ENCODE measurements at places on chromosomes 4 and X.
A peak's percentile ranks its signal among the peaks of the same experiment; 100 is the strongest.

DNA sequence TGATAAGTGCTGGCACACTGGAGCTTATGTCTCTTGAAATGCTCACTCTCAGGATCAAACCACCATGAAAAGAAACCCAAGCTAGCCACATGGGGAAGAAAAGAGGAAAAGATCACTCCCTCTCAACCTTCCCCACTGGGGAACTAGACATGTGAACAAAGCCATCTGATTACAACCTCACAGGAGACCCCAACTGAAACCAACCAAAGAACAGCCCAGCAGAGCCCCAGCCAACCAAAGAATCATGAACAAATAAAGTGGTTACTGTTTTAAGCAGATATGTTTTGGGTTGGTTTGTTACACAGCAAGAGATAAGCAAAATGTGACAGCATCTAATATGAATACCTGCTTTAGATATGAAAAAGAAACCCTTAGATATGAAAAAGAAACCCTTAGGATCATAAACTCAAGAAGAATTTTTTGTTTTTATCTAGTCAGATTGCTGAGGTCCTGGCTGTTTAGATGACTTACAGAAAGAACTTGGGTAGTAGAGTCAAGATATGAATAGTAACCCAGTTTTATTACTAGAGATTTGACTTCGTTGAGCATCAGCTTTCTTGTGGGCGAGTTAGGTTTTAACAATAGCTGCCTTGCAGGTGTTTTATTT, 23.7 kb upstream of the TLR7 start:
- no peak for DNase-seq

GRCh38 chrX:97968376-97969163, 1084.9 kb downstream of the RPA4 start:
- no peak for DNase-seq

- peak; percentile 31 for DNase-seq
These were observed 157.5 kb upstream of the SLC4A4 start for GRCh38 chr4:71181332-71181731.

DNA sequence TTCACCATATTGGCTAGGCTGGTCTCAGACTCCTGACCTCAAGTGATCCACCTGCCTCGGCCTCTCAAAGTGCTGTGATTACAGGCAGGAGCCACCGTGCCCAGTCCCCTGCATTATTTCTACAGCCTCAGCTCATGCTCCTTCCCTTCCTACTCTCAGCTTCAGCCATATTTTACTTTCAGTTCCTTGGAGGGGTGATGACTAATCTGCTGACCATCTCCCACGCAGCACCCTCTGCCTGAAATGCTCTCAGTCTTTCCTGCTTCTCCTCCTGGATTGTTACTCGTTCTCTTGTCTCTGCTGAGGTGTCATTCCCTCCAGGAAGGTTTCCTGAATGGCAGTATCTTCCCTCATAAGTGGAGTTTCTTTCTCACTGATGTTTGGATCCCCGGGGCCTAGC, 63.3 kb downstream of the MOSPD2 start:
- peak; percentile 84 for DNase-seq

- no peak for DNase-seq
These were observed 11.7 kb upstream of the ABLIM2 start for GRCh38 chr4:8170341-8170740.

GRCh38 chr4:89022426-89023128, 34.4 kb downstream of the FAM13A start:
- no peak for DNase-seq

- DNase-seq: peak; percentile 41
These were observed 33.9 kb downstream of the CASK start for GRCh38 chrX:41889317-41890025.

DNA sequence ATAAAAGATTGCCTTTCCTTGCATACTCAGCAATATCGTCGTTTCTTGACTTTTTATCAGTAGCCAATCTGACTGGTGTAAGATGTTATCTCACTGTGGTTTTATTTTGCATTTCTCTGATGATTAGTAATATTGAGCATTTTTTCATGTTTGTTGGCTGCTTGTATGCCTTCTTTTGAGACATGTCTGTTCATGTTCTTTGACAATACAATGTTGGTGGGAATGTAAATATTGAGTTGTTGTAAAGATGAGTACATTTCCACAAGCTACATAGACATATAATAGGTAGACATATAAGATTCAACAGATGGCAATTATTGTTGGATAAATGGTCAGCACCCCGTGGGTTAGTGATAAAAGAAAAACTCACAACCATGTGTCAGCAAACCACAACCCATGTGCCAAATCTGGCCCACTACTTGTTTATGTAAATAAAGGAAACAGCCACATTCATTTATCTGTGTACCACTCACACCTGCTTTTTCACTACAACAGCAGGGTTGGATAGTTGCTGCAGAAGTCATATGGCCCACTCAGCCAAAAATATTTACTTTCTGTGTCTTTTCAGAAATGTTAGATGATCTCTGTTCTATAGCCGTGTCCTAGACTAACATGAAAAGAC, 153.1 kb upstream of the VCX start:
- no peak for DNase-seq

DNA sequence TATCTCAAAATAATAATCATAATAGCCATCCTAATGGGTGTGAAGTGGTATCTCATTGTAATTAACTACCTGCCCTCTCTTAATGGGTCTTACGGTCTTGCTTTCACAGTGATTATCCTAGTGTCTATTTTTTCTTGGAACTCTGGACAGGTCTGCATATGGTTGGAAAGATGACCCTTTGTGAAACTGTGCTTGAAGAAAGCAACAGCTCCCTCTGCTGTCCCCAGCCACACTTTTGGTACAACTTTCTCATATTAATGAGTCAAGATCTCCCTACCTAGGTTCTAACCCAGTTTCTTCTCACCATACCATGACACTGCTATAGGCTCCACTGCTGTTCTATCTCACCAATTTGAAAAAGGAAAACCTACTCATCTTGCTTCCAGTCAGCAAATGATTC, 2.4 kb downstream of the TFDP3 start:
- DNase-seq: peak; percentile 31

DNA sequence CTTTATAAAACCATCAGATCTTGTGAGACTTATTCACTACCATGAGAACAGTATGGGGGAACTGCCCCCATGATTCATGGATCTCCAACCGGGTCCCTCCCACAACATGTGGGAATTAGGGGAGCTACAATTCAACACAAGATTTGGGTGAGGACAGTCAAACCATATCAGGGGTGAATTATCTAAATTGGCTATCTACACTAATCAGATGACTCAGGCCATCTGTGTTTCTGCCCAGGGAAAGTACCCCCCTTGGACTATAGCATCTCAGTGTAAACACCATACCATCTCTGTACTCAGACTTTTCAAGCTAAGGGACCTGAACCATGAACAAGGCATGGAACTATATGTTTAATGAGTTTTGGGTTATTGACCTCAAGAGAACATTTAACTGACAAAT, 76.8 kb downstream of the LNX1 start:
- DNase-seq: no peak

DNA sequence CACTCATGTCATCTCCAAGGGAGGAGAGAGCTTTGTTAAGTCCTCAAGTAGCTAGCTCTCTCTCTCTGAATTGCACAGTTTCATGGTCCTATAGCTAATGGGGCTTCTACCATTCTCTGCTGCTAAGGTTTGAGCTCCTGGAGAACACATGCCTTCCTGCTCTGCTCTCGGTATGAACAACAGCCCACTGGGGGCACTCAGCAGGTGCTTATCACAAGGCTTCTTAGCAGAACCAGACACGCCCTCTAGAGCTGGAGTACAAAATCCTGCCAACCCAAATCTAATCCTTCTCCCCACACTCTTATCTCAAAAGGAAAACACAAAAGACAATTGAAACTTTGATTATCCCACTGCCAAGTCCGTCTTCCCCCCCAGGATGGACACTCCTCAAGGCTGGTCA, 176.5 kb downstream of the HS3ST1 start:
- DNase-seq: no peak

DNA sequence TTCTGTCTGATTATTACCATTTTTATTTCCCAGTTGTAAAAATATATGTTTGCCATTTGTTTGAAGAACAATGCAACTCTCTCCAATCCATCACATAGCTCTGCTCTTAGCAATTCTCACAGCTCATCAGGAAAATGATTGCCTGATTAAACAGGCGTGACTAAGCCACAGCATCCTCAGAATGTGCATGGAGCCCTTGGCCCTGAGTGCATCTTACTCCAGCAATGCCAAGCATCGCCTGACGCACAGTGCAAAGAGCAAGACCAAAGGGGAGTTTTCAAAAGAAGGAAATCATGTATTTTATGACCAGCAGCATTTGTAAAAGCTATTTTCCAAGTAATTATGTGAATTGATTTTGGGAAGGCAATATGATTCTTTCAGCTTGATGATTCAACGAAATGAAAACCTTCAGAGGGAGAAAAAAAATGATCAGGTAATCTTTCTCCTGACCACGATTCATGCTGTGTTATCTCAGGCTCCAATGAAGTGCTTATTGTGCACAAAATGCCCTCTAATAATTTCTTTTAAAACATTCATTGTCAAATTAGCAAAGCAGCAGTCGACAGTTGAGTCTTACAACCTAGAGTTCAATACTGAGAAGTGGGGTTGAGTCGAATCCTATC, 138.0 kb upstream of the FAM9B start:
- peak; percentile 77 for DNase-seq

- peak; percentile 45 for DNase-seq
These were observed 614 bp downstream of the BEX3 start for GRCh38 chrX:103376979-103377324.

DNA sequence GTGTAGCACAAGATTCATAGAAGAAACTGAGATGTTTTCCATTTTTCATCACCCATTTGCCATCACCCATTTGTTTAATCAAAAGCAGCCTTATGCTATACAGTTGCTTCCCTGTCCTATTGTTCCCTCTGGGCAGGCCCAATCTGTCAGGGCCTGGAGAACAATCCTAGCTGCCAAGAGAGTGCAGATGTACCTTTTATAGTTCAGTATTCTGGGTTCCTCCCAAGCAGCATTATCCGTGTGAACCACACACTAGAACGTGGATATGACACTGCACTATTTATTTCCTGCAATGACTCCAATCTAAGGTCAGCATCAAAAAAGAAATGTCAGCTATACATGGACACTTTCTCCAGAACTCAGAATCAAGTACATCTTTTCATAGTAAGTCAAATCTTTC, 269.0 kb downstream of the ADGRA3 start:
- DNase-seq: no peak

GRCh38 chrX:71251466-71251973, 2.4 kb downstream of the ZMYM3 start:
- no peak for DNase-seq

- DNase-seq: no peak
These were observed 524.3 kb upstream of the GALNTL6 start for GRCh38 chr4:171288816-171289432.

GRCh38 chr4:10730019-10730418, 45.5 kb upstream of the CLNK start:
- no peak for DNase-seq

DNA sequence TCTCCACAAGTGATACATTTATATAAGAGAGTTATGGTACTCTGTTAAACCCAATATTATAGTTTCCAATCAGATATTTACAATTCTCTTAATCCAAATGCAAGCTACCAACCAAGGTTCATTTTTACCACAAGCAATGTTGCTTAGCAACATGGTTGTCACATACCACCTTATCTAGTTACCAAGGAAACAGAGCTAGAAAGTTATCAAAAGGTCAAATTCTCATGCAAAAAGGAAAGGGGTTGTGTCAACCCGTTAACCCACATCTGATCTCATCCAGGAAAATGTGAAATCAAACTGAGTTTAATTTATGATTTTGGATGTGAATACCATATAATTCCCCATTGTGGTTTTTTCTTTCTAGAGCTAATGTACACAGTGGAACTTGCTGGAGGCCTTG, 274.1 kb upstream of the MAGEB2 start:
- DNase-seq: no peak

GRCh38 chrX:154043003-154043763, 23.5 kb upstream of the IRAK1 start:
- DNase-seq: peak; percentile 87

GRCh38 chr4:32697281-32697814, 1977.2 kb downstream of the PCDH7 start:
- DNase-seq: no peak

DNA sequence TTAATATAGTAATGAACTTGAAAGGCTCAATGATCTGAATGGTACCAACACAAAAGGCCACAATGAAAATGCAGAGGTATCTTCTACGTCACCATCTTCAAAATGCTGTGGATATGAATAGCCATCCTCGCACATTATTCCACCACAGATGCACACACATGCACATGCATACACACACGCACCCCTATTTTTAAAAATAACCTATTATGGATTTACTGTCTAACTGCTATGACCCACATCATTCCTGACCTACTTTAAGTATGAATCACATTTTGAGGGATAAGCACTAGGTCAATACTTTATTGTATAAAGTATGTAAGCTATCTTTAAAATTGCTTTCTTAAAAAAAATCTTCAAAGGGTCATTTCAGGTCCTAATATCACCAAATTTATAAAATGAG, 24.4 kb upstream of the CORIN start:
- DNase-seq: peak; percentile 58

GRCh38 chr4:108052558-108053120, 63.0 kb downstream of the HADH start:
- no peak for DNase-seq

DNA sequence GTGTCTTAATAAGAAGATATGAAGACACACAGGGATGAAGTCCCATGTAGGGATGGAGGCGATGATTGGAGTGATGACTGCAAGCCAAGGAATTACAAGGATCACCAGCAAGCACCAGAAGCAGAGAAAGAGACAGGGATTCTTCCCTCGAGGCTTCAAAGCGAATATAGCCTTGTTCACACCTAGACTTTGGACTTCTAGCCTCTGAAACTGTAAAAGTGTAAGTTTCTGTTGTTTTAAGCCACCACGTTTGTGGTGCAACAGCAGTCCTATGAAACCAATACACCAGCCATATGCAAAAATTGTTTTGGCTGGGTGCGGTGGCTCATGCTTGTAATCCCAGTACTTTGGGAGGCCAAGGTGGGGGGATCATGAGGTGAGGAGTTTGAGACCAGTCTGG, 9.8 kb upstream of the PDS5A start:
- DNase-seq: no peak

- peak; percentile 86 for DNase-seq
These were observed 10.5 kb upstream of the ZCCHC13 start for GRCh38 chrX:74293343-74293946.

- peak; percentile 27 for DNase-seq
These were observed 2.9 kb downstream of the EDA start for GRCh38 chrX:69618803-69619202.

- DNase-seq: no peak
These were observed 24.4 kb downstream of the BLOC1S4 start for GRCh38 chr4:6740347-6740746.

DNA sequence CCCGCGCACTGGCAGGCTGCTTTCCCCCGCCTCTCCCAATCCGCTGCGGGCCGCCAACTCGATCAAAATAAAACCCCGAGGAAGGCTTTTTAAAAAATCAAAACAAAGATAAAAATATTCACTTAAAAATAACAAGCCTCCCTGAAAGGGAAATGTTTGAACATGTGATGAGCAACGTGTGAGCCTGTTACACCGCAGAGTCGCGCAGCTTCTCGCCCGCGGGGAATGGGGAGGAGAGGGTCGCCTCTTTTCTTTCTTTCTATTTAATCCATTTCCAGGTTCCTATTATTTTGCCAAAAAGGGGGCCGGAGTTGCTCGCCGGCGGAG, 326.0 kb upstream of the F9 start:
- no peak for DNase-seq

- peak; percentile 39 for DNase-seq
These were observed 63.7 kb upstream of the CD99 start for GRCh38 chrX:2627272-2627867.
